Stimulated activated CD8-positive, alpha-beta memory T cell treated with anti-CD3 and anti-CD28 coated beads, Interleukin-4, amount 100 ng/mL, for 4 hours (primary cell): ENCODE measurements at places on chromosomes 16 and 17.

- peak; percentile 24 for DNase-seq
These were observed 618 bp downstream of the GGA3 start for GRCh38 chr17:75260641-75261335.

GRCh38 chr16:79587897-79588296 lies 12.6 kb downstream of the MAF start:
- no peak for DNase-seq

DNA sequence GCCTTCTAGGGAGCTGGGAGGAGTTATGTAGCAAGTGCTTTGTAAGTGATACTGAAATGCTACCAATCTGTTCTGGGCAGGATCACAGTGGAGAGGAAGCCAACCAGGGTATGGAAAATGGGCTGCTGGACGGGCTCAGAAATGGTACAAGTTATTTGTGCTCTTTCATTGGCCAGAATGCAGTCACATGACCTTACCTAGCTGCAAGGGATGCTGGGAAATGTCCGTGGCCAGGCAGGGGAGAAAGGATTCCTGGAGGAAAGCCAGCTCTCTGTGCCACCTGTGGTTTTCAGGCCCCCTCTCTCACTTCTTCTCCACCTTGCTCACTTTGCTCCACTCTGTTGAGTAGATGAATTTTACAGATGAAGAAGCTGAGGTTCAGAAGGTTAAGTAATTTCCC lies 4.8 kb downstream of the EEF2K start:
- DNase-seq: no peak

DNA sequence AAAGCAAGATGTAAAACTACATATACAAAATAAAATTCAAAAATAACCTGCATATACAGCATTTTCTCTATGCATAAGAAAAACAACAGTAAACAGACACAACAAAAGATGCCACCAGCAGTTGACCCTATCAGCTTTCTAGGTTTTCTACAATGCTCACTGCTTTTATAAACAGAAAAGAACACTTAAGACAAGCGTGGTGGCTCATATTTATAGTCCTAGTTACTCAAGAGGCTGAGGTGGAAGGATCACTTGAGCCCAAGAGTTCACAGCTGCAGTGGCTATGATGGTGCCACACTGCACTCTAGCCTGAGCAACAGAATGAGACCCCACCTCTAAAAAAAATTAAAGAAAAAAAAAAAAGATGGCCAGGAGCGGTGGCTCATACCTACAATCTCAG lies 46.5 kb upstream of the ATP2A3 start:
- no peak for DNase-seq

- no peak for DNase-seq
These were observed 528 bp downstream of the PER1 start for GRCh38 chr17:8151641-8152111.

DNA sequence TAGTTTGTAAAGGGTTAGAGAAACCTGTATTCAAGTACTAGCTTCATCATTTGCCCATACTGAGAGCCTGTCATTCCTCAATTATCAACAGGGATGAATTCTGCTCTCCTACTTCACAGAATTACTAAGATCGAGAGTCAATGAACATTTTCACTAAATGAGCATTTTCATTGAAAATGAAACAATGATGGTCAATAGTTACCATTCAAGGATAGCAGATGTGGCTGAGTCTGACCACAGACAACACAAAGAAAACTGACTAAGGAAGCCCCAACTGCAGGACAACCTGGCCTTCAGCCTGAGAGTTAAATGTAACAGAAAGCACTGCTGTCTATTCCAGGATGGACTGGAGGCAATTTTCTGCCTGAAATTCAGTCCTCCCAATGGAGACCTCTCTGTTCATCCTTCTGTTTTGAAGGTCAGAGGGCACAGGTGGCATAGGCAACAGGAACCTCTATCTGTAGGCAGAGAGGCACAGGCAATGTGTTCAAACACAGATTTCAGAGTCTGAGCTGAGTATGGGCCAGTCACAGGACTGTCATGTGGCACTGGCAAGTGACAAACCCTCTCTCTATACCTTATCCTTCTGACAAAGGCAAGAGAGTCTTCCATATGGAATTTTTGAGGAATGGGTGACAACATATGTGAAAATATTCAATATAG lies 19.5 kb downstream of the TRAF4 start:
- DNase-seq: no peak

DNA sequence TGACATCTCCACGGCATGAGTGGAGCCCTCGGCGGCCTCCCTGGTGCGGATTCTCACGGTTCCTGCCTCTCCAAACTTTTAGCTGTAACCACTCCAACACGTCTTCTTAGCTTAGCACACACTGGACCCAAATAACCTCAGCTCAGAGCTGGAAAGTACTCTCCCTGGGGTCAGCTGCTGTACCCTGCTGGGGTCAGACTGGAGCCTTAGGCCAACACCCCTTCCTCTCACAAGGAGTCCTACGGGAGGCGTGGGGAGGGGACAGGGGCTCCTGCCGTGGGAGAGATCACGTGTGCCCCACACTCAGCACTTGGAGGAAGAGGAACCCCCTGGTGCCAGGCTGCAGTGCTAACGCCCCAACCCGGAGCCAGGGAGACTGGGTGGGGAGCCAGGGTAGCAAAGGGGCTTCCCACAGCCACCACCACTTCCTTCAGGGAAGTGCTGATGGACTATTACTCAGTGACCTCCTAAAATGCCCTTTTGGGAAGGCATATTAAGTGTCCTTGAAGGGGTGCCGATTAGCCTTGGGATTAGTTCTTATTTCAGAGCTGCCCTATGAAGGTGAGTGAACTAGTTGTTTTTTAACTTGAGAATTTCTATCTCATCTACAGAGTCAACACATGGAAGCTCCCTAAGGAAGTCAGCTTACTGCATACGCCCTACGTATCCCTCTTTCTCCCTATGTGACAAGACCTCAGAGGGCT lies 124.0 kb downstream of the HIC1 start:
- DNase-seq: no peak

DNA sequence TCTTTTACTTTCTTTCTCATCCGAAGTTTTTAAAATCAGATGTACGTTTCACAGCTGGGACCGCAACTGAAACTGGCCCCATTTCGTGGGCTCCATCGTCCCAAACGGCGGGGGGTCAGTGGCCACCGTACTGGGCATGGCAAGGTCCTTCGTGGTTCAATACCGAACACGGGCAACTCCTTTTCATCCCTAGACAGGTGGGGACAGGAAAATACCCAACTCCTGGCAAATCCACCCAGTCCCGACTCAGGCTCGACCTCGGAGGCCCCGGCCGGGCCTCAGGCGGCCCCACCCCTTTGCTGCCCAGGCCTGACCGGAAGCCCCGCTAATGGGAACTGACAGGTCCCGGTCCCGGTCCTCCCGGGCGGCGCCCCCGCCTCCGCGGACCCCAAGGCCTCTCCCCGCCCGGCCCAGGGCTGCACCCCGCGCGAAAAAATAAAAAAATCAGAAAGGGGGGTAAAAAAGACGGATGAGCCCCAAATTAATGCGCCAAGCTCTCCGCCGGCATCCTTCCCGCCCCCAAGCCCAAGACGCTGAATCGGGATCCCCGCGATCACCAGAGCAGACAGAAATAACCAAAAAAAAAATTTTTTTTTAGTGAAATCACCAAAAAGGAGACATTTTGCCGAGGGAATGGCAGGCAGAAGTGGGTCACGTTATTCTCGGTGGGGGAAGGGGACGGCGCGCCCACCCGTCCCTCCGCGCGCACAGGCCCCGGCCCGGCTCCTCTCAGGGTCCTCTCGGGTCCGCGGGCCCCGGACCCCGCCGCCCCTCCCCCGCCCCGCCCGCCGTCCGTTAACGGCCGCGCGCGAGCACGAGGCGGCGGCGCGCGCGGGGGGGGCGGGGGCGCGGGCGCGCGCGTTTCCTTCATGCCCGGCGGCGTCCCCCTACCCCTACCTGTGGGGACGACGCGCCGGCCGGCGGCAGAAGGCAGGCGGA lies 562 bp downstream of the ZC3H7A start:
- peak; percentile 14 for DNase-seq

DNA sequence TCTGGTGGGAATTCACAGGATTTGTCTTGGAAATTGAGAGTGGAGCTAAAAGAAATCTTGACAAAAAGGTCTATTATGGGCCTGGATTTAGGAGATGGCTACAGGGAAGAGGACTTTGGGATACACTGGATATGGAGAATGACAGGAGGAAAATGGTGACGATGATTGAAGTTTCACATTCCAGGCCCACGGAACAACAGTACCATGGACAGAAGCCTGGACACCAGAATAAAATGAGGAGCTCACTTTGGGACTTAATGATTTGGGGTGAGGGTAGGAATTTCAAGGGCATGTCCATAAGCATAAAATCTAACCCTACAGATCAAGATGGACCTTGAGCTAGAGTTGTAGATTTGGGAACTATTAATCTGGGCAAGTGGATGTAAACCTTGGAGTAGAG lies 47.8 kb upstream of the DNAH9 start:
- DNase-seq: no peak

- DNase-seq: no peak
These were observed 11.9 kb downstream of the CTRL start for GRCh38 chr16:67919622-67920221.

DNA sequence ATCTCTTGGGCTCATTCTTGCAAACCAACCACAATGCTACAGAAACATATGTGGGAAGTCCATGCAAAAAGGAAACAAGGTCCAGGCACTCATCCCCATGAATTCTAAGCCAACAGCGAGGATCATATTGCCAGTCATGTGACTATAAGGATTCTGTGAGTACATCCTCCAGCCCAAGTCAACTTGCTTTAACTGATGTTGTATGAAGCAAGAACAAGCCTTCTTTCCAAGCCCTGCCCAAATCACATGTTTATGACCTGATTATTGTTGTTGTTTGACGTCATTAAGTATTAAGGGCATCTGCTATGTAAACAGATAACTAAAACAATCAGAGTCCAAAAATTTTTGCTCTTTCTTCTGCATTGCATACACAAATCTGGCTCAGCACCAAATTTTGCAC lies 78.2 kb upstream of the MON1B start:
- DNase-seq: no peak

GRCh38 chr17:17417718-17418181 lies 59.0 kb upstream of the MED9 start:
- no peak for DNase-seq

GRCh38 chr17:61551255-61551742 lies 39.7 kb downstream of the NACA2 start:
- no peak for DNase-seq

DNA sequence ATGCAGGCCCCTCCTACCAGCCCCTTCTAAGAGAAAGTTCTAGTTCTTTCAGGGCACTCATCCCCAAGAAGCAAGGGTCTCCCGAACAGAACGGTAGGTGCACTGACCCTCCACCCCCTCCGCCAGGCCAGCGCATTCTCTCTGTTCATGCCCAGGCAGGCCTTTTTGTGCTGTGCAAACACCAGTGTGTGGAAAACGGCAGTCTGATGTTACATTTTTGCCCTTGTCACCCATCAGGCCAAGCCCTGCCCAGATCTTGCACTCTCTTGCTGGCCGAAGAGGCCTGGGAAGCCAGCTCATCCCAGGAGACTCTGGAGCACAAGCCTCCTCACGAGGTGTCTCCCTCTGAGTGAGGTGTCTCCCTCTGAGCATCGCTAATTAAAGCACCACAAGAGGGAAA lies 16.1 kb upstream of the MTSS2 start:
- DNase-seq: no peak

DNA sequence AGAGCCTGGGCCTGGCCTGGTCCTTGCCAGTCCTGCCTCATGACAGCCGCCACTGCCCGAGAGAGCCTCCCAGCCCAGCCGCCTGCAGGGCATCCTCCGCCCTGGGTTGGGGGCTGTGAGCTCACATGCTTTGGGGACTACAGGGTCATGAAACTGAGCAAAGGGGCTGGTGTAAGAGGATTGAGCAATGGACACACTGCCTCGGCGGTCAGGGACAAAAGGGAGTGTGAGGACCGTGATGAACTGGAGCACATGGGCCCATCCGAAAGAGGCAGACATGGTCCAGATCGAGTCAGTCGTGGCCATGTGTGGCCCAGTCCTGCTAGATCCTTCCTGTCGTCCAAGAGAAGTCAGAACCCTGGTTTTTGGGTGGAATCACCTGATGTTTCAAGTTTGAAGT lies 52.3 kb downstream of the GSG1L start:
- no peak for DNase-seq

- no peak for DNase-seq
These were observed 5.2 kb upstream of the PLLP start for GRCh38 chr16:57289391-57290257.

DNA sequence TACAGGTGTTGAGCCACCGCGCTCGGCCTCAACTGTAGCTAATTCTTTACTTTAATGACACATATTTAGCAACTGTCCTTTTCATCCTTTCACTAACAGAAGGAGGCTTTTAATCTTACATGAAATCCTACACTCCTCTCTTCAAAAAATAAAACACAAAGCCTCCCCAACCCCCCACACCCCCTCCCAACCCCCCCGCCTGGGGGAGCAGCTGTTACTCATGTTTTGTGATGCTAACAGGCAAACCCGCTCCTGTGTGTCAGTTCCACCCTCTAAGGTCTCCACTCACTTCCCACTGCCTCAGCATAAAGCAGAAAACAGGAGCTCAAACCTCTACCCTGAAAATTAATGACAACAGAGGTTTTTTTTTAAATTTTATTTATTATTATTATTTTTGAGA lies 55.4 kb upstream of the SLC25A19 start:
- peak; percentile 50 for DNase-seq

GRCh38 chr16:89142474-89143195 lies 28.9 kb upstream of the CDH15 start:
- no peak for DNase-seq

DNA sequence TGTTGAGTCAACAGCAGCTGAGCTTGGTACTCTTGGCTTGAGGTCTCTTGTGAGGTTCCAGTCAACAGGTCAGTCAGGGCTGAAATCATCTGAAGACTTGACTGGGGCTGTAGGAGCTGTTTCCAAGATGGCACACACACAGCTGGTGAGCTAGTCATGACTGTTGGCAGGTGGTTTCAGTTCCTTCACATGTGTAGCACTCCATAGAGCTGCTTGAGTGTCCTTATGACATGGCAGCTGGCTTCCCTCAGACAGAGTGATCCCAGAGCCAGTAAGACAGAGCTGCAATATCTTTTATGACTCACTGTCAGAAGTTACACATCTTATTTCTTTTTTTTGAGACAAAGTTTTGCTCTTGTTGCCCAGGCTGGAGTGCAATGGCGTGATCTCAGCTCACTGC lies 19.5 kb upstream of the GAS7 start:
- no peak for DNase-seq

DNA sequence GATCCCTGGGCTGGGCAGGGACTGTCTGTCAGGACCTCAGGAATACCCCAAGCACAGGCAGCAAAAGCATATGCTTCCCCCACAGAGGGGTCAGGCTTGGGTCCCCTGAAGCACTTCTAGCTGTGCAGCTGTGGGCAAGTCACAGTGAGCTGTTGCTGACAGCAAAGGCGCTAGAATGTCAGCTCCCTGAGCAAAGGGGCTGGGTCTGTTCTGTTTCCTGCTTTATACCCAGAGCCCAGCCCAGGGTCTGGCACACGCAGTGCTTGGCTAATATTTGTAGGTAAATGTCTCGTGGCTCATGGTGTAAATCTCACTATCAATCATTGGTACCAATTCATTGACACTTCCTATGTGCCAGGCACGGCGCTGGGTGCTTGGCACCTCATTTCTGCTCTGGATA lies 16.6 kb upstream of the MPRIP start:
- DNase-seq: no peak

- DNase-seq: no peak
These were observed 5.8 kb downstream of the THRA start for GRCh38 chr17:40068584-40068916.

GRCh38 chr16:51306116-51306515 lies 155.0 kb upstream of the SALL1 start:
- DNase-seq: no peak
